ENCODE measurements at places on chromosomes 7 and 10.

DNA sequence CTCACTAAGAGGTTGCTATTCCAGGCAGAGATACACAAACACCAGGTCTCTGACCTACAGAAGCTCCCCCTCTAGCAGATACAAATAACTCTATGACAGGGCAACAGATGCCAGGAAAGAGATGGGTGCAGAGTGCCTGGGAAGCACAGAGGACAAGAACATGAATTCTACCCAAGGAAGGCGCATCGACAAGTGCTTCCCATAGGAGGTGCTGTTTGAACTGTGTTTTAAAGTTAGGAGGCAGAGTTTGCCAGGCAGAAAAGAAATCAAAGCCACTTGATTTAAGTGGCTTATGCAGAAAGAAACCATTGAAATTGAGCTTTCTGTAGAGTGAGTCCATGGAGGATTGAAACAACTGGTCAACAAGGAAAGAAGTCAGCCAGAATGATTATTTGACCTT lies 35.3 kb upstream of the EGR2 start:
- DNase-seq: no peak

- no peak for DNase-seq
Observed at GRCh38 chr7:96238474-96238873, 83.4 kb downstream of the SLC25A13 start.

GRCh38 chr10:35545878-35546590 lies 59.1 kb upstream of the GJD4 start:
- no peak for DNase-seq

GRCh38 chr7:129569811-129570215 lies 41.7 kb upstream of the NRF1 start:
- DNase-seq: no peak

- DNase-seq: no peak
Observed at GRCh38 chr10:132443983-132444876, 47.2 kb downstream of the PWWP2B start.

GRCh38 chr10:79393221-79393923 lies 46.1 kb downstream of the PPIF start:
- DNase-seq: no peak

DNA sequence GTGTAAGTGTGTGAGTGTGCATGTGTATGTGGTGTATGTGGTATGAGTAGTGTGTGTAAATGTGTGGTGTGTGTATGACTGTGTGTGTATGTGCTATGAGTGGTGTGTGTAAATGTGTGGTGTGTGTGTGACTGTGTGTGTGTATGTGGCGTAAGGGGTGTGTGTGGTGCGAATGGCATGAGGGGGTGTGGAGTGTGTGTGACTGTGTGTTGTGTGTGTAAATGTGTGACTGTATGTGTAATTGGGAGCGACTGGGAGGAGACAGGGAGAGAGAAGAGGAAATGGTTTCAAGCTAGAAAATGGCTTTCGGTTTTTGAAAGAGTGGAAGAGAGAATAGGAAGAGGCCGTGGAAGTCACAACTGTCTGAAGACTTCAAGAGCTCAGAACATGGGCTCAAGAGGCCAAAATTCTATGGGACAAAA lies 23.6 kb upstream of the GATAD1 start:
- no peak for DNase-seq

DNA sequence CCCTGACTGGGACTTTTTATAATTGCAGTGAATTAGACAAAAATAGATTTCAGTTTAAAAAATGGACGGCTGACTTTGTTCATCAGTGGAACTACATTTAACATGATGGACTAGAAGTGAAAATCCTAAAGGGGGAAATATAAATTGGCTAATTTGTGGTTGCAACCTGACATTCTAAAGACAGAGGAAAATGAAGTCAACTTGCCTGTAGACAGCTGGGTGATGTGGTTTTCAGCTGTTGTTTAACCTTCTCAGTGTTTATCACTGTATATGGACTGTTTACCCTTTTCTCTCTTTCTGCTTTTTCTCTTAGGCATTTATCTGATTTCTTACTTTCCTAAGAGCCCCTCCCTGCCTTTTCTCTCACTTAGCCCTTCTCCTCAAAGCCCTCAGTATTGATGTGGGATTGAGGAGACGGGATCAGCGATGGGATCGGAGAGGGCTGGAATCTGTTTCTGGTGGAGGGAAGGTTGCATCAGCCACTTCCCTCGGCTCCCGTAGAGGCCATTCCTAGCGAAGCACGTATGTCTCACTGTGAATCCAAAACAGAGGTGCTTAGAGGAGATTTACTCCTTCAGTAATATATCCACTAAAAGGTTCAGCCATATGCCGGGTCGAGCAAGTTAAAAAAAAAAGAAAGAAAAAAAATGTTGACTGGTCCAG lies 109.0 kb upstream of the KLF6 start:
- no peak for DNase-seq

GRCh38 chr10:133401981-133402725 lies 8.2 kb downstream of the MTG1 start:
- DNase-seq: no peak

DNA sequence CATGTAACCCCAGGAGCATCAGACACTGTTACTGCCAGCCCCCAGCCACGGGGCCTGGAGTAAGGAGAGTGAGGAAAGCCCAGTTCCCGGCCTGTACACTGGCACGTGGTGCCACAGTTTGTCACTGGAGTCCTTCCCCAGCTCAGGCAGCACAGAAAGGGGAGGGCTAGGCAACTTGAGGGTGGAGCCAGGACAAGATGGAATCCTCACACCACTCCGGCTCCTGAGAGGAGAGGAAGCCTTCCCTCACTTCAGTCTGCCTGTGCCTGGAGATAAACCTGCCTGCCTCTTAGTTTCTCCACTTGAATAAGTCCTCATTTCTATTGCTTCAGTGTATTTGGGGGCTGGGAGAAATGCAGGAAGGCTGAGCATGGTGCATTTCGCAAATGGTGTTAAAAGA lies 176.0 kb downstream of the KIAA1217 start:
- DNase-seq: no peak

GRCh38 chr7:75850235-75850634 lies 28.6 kb upstream of the RHBDD2 start:
- no peak for DNase-seq

- DNase-seq: no peak
Observed at GRCh38 chr7:66050990-66051448, 24.6 kb upstream of the ASL start.

- DNase-seq: no peak
Observed at GRCh38 chr7:121940918-121941317, 68.0 kb downstream of the PTPRZ1 start.

DNA sequence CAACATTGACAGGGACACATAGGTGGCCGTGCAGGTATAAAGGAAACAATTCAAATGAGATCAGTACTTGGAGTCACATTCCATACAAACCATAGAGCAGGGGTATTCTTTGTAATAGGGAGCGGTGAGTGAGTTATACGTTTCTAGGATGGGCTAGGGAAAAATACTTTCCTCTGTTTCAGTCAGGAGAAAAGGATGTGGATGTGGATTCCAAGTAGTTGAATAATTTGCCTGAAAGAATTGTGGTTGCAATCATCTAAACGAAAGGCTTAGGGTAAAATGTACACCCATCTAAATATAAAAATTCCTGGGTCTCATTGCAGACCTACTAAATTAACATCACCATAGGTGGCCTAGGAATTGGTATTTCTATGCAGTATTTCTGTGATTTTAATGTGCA lies 270.7 kb upstream of the IGFBP3 start:
- no peak for DNase-seq

GRCh38 chr7:112129655-112130323 lies 76.4 kb downstream of the DOCK4 start:
- no peak for DNase-seq

GRCh38 chr7:70400829-70401380 lies 731.0 kb upstream of the GALNT17 start:
- DNase-seq: no peak

GRCh38 chr10:104043854-104044253 lies 41.8 kb downstream of the COL17A1 start:
- DNase-seq: no peak

GRCh38 chr7:132899833-132900232 lies 182.1 kb downstream of the CHCHD3 start:
- DNase-seq: no peak

DNA sequence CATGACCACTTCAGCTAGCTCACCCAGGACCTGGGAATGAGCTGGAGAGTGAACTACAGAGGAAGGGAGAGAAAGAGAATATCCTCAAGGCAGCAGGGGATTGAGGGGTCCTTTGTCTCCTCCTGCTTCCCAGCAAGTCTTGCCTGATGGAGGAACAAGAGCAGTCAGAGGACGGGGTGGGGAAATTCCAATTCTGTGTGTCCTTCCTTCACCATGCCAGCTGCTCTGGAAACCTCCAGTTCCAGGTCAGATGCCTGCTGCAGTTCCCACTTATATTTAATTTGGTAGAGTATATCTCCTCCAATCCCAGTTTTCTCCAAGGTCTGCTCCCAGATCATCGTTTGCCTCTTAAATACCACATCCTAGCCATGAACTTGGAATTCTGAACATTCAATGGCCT lies 21.4 kb upstream of the LEP start:
- no peak for DNase-seq

DNA sequence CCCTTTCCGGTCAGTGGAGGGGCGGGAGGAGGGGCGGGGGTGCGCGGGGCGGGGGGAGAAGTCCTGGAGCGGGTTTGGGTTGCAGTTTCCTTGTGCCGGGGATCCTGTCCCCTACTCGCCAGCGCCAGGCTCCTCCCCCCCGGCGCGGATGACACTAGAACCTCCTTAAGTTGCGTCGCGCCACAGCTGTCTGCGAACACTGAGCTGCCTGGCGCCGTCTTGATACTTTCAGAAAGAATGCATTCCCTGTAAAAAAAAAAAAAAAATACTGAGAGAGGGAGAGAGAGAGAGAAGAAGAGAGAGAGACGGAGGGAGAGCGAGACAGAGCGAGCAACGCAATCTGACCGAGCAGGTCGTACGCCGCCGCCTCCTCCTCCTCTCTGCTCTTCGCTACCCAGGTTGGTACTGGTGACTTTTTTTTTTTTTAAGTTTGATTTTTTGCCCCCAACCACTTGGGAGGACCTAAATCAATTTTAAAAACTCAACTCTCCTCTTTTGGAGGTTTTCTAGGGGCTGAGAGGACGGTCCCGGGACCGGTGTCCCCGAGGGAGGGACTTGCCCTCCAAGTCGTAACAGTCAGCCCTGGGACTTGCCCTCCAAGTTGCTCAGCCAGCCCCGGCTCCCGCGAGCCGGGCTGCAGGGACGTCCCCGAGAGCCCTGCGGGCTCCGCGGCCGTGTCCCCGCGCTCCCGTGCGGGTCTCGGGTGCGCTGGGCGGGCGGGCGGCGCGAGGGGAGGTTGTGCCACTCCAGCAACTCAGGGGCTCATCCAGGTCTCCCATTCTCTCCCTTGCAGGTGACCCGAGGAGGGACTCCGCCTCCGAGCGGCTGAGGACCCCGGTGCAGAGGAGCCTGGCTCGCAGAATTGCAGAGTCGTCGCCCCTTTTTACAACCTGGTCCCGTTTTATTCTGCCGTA lies at the start of gene GATA3:
GATA3 (plus strand) TSS at position 195 of the 914 bp plus-strand sequence. CDS start 968 bp downstream, outside the sequence.
- no peak for DNase-seq

- no peak for DNase-seq
Observed at GRCh38 chr7:103781409-103781808, 208.0 kb downstream of the RELN start.

GRCh38 chr10:126939706-126940105 lies 34.5 kb downstream of the DOCK1 start:
- DNase-seq: no peak

DNA sequence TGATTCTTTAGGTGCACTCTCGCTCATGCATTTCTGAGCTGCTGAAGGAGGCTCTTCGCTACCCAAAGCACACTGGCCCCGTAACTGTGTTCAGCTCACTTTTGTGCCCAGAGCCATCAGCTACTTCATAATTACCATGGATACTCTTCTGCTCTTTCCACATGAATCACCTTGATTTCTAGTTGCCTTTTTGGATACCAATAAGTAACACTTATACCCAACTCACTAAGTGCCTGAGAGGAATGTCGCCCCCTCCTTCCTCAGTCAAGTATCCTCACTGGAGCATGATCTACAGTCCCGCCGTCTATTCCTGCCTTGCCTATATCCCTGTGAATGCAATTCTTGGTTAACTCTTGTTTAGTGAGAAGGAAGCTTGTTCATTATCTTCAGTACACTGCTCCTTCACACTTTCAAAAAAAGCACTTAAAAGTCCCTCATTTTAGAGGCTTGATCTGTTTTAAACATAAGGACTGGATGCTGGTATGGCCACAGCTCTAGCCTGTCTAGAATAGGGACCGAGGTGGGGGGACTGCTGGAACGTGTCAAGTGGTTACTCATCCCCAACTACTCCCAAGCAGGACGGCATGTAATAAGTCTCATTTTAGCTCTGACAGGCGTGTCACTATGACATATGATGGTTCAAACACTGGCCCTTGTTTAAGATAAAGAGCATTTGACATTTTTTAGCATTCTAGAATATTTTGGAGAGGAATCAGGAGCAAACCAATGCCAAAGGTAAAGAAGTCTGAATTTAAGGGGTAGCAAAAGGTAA lies 23.7 kb downstream of the SVIL start:
- no peak for DNase-seq

DNA sequence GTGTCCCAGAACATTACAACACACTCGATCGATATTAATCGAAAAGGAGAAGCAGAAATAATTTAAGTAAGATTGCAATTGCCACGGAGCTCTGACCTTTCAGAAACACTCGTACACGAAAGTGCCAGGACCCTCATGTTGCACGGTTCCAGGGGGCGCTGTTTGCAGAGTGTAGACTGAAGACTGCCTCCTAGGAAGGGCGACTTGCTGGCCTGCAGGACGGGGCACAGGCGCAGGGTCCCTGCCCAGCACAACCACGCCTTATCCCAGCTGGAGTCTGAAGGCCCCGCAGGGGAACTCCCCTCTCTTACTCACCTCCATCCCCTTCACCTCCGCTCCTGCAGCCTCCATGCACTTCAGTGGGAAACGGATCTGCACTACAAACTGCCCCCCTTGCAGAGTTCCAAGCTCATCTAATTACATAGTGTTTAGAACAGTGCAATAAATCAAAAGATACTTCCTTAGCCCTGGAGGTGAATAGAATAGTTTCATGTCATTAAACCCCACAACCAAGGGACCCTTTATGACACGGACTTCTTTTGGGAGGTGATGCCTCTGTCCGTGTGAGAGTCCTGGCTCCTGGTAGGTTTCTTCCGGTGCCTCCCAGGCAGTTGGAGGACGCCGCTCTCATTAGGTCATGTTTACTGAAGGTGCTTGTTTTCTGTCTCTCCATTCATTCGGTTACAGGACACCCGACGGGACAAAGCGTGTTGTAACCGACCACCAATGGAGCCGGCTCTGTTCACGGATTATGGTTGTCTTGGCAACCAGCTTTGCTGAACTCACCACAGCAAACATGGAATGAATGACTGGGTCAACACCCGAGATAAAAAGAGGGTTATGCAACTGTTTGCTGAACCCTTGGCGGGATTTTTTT lies 262.2 kb downstream of the BAMBI start:
- peak; percentile 90 for DNase-seq
